ENCODE measurements at places on chromosomes 7 and 10. TPM values are rescaled to one million over a fixed set of nuclear protein-coding genes. Genes with fewer than 3 reads are reported as not detected.

The LIPM gene
- not detected for total RNA-seq

The ANKRD30A gene
- not detected for total RNA-seq

The TAS2R4 gene
- 0.92 TPM for total RNA-seq

The BTAF1 gene
- total RNA-seq = 51.0 TPM

The CSGALNACT2 gene
- 21.7 TPM for total RNA-seq

Measured in CD8-positive, alpha-beta memory T cell (primary cell).